CD4-positive, alpha-beta T cell (primary cell): ENCODE measurements at places on chromosomes 4 and X.

- peak; percentile 36 for DNase-seq
Measured at GRCh38 chrX:135707880-135708279, 5.6 kb upstream of the CT45A1 start.

DNA sequence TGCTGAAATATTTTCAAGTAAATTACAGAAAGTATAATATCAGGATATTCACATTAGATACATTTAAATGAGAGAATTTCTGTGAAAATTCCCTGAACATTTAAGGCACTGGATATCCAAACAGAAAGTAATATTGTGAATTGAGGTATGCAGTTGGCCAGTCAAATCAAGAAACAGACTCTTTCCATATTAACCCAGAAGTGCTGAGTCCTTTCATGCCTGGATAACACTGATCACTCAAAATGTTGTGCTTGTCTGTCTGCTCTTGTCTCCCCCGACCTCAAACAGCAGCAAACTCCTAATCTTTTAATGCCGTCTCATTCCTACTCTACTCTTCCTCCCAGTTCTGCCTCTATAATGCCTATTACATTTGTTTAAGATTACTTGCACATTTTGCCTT lies 51.2 kb downstream of the TBC1D9 start:
- DNase-seq: no peak

DNA sequence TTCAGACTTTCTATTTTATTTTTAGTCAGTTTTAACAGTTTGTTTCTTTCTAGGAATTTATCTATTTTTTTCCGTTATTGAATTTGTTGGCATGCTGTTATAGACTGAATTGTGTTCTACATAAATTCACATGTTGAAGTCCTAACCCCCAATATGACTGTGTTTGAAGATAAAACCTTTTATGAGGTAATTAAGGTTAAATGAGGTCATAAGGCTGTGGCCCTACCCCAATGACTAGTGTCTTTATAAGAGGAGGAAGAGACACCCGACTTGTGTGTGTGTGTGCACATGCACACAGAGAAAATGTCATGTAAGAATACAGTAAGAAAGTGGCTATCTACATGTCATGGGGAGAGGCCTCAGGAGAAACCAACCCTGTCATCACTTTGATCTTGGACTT lies 146.3 kb downstream of the BRWD3 start:
- no peak for DNase-seq

- no peak for DNase-seq
Measured at GRCh38 chr4:44806071-44806470, 79.7 kb upstream of the GNPDA2 start.

DNA sequence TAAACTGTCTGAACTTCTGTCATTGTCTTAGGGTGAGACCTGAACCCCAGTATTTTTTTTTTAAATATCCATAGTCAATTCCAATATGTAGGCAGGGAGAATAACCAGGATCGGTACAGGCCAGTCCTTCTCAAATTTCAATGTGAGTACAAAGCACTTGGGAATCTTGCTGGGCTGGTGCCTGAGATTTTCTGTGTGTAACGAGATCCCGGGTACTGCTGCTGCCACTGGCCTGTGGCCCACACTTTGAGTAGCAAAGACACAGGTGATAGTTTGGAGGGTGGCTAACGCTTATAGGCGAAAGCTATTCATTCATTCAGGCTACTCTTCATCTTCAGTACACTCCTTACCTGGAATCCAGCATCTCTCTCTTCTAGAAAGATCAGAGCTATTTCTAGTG lies 923.6 kb upstream of the TENM3 start:
- no peak for DNase-seq

DNA sequence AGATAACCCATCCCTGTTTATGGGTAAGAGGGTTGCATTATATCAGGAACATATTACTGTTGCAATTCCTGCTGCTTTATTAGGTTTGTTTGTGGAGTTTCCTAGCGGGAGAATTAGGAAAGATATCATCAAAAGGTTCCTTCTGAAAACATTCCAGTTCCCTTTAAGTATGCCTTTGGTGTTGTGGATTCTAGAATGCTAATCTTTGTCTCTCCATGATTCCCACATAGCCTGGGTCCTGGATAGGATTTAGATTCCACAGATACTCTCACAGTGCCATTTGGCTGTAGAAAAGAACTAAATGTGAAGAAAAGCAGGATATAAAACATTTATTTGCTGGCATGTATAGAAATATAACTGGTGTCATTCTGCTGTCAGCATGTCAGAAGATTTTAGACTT lies 338.7 kb downstream of the PCDH18 start:
- DNase-seq: no peak

DNA sequence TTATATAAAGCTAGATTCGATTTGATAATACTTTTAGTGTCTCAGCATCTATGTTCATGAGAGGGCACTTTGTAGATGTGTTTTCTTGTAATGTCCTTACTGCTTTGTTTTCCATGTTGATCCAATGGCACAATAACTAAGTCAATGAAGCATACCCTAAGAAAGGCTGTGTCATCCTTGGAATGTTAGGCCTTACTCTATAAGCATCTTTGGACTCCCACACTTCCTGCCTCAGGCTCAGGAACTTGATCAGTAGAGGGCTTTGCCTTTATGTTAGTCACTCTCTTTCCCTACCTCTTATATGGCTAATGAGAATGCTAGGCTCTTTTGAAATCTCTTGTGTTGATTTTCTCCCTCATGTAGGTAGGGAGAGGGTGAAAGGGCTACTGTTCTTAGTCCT lies 33.2 kb upstream of the EDA2R start:
- DNase-seq: no peak

DNA sequence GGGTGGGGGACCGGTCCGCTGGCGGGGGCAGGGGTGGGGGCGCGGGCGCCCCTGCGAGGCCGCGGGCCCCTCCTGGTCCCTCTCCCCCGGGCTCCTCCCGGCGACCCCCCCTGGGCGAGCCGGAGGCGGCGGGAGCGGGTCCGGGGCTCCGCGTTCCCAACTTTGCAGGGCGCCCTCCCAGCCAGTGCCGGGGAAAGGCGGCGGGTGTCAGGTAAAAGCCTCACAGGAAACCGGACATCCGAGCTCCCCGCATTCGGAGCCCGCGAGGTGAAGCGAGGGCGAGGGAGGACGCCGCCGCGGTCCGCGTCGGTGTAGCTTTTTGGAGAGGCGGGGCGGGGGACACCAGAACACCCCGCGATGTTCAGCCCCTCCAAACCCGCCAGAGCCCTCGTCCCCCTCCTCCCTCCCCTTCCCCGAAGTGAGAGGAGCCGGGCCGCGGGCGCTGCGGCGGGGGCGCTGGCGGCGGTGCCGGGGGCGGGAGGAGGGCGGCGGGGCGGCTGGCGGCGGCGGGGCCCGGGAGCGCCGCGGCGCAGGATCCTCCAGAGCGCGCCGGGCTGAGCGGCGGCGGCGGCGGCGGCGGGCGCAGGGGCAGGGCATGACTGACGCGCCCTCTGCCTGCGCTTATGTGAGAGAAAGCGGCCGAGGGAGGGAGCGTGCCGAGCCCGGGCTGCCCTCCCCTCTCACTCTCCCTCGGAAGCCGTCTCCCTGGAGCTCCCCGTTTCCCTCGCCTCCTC lies at the start of gene VEGFC:
TSS of gene VEGFC (minus strand) at position 597 of the 734 bp plus-strand sequence. CDS start 611 bp downstream, outside the sequence.
- DNase-seq: no peak

- DNase-seq: no peak
Measured at GRCh38 chr4:150547154-150547838, 34.7 kb upstream of the MAB21L2 start.

GRCh38 chrX:124260845-124261244 lies 71.6 kb upstream of the TEX13D start:
- DNase-seq: no peak

GRCh38 chrX:15781961-15782699 lies 8.2 kb upstream of the ZRSR2 start:
- no peak for DNase-seq

GRCh38 chr4:15398732-15399131 lies 29.1 kb upstream of the C1QTNF7 start:
- DNase-seq: no peak

- no peak for DNase-seq
Measured at GRCh38 chr4:96315815-96316214, 475.9 kb downstream of the PDHA2 start.

GRCh38 chrX:7119950-7120877 lies 27.3 kb upstream of the STS start:
- DNase-seq: no peak

GRCh38 chrX:111507933-111508332 lies 3.5 kb upstream of the SERTM2 start:
- DNase-seq: no peak

GRCh38 chr4:173410079-173410478 lies 11.2 kb upstream of the SCRG1 start:
- no peak for DNase-seq

DNA sequence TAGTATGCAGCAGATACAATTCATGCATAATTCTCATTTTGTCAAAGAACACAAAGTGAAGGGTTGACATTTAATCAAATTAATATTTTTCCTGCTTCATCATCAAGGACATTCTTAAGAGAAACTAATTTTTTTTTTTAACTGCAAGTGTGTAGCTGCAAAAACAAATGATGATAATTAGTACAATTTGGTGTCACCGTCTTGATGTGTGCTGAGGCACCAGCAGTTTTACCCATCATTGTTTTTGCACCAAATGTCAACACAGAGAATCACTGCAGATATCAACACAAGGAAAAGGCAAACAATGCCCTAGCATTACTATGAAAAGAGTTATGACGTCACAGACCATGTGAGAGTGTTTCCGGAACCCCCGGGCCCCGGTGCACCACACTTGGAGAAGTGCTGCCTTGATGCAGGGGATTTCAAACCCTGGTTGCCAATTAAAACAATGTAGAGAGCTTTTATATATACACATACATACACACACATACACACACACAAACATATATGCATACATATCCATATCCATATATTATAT lies 55.9 kb downstream of the AGA start:
- DNase-seq: no peak

- DNase-seq: no peak
Measured at GRCh38 chrX:49042581-49043219, 457 bp downstream of the TFE3 start.

DNA sequence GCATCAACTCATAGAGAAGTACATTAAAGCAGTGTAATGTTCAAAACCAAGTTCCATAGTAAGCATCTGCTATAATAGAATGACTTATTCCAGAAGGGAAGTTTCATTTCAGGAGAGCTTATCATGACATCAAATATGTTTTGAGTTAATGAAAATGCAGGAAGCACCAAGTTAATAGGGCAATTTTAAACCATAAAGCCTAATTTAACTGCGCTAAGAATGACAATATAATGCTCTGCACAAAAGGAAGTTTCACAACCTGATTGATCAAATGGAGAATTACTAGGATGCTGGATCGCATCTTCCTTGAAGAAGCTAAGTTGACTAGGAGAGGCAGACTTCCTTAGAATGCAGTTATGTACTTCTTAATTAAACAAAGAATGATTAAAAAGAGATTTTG lies 416.9 kb upstream of the MAGEB2 start:
- DNase-seq: no peak

DNA sequence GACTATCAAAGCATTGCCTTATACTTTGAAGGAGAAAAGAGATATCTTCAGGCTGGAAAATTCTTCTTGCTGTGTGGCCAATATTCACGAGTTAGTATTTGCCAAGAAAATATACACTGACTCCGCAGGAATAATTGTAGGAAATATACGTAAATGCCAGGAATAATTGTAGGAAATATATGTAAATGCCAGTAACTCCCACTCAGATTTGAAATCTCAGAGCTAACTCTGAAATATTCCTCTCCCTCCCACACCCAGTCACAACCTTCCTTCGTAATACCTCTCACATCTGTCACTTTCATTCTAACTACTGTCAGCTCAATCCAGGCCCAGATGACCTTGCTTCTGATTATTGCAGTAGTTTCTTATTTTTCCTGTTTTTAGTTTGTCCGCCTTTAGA lies 73.5 kb downstream of the WDR19 start:
- DNase-seq: no peak
